ENCODE measurements at places on chromosomes 12 and 14. TPM values are rescaled to one million over a fixed set of nuclear protein-coding genes. Genes with fewer than 3 reads are reported as not detected.

- H3K4me1 ChIP-seq, result no peaks in the 10 kb centered on the region
- no peak overlapping the region for H3K4me3 ChIP-seq
- H3K27ac ChIP-seq, result no peak overlapping the region
- no peak for DNase-seq
- no peaks in the 10 kb centered on the region for H3K27me3 ChIP-seq
Observed at GRCh38 chr14:66037361-66037760, 448.8 kb upstream of the CCDC196 start.

The ANKS1B gene
- total RNA-seq, result 20.4 TPM

The EGLN3 gene
- 24.7 TPM for total RNA-seq

- no peaks in the 10 kb centered on the region for H3K36me3 ChIP-seq
- no peak overlapping the region for H3K27ac ChIP-seq
- H3K27me3 ChIP-seq, result no peaks in the 10 kb centered on the region
- H3K4me3 ChIP-seq, result no peak overlapping the region
- no peak for DNase-seq
Observed at GRCh38 chr12:107329569-107330324, 236.4 kb upstream of the CRY1 start.

GRCh38 chr12:97637770-97638169, 175.2 kb downstream of the RMST start:
- H3K27me3 ChIP-seq, result no peaks in the 10 kb centered on the region
- no peak overlapping the region for H3K4me3 ChIP-seq
- H3K4me1 ChIP-seq, result no peaks in the 10 kb centered on the region
- no peak overlapping the region for H3K27ac ChIP-seq
- DNase-seq, result no peak

DNA sequence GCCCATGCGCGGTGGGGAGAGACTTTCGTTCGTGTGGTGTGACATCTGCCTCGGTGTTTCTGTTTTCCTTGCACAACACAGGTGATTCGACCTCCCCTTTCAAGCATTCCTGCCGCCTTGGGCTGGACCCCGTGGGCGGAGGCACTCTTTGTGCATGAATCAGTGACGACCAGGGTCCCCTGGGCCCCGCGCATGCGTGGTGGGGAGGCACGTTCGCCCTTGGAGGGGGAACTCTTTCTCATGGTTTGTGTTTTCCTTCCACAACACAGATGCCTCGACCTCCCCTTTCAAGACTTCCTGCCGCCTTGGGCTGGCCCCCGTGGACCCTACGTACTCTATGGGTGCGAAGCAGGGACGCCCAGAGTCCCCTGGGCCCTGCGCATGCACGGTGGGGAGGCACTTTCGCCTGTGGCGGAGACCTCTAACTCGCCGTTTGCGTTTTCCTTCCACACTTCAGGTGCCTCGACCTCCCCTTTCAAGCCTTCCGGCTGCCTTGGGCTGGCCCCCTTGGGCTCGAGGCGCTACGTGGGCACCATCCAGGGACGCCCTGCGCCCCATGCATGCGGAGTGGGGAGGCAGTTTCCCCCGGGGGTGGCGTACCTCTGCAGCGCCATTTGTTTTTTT, 340.9 kb downstream of the ALG10 start:
- no peak overlapping the region for H3K27ac ChIP-seq
- no peaks in the 10 kb centered on the region for H3K36me3 ChIP-seq
- H3K4me1 ChIP-seq, result no peaks in the 10 kb centered on the region
- H3K4me3 ChIP-seq, result no peak overlapping the region

All from esophagus muscularis mucosa (tissue), 4 donors.